ENCODE measurements at places on chromosomes 16 and 17. TPM values are rescaled to one million over a fixed set of nuclear protein-coding genes. Genes with fewer than 3 reads are reported as not detected.
A peak's percentile ranks its signal among the peaks of the same experiment; 100 is the strongest.

DNA sequence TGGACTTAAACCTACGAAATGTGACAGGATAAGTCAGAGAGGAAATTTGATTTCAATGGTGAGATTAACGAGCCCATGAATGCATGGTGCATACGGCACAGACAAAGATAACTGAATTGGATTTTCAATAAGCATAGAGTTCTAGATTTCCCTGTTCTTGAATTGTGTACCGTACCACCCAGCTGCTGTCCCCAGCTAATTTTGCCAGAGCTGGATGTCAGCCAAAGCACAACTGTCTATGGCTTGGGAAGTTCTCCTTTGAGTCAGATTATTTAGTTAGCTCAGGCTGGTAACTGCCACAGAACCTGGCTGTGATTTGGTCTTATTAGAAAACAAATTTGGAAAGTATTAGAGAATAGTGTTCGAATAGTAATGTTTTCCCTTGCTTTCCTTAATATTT lies 143.1 kb downstream of the CDH13 start:
- H3K27ac ChIP-seq: no peak overlapping the region
- H3K27me3 ChIP-seq: no peaks in the 10 kb centered on the region
- H3K36me3 ChIP-seq: no peaks in the 10 kb centered on the region
- no peak for DNase-seq
- no peaks in the 10 kb centered on the region for H3K4me1 ChIP-seq

GRCh38 chr16:48393485-48394354 lies 8.5 kb upstream of the SIAH1 start:
- peak; percentile 46 for DNase-seq
- no peaks in the 10 kb centered on the region for H3K27me3 ChIP-seq
- no peaks in the 10 kb centered on the region for H3K36me3 ChIP-seq
- H3K4me3 ChIP-seq: no peak overlapping the region
- H3K4me1 ChIP-seq: no peaks in the 10 kb centered on the region
- no peak overlapping the region for H3K27ac ChIP-seq

Gene GRB7
- total RNA-seq: 3.3 TPM

Gene ZACN
- total RNA-seq: 0.23 TPM

GRCh38 chr17:41186872-41187271 lies 2.2 kb upstream of the KRTAP4-1 start:
- no peak overlapping the region for H3K27ac ChIP-seq
- H3K4me3 ChIP-seq: no peak overlapping the region
- H3K4me1 ChIP-seq: no peaks in the 10 kb centered on the region
- H3K27me3 ChIP-seq: no peaks in the 10 kb centered on the region
- H3K36me3 ChIP-seq: no peaks in the 10 kb centered on the region
- DNase-seq: no peak

Gene BEAN1
- total RNA-seq: 2.1 TPM

DNA sequence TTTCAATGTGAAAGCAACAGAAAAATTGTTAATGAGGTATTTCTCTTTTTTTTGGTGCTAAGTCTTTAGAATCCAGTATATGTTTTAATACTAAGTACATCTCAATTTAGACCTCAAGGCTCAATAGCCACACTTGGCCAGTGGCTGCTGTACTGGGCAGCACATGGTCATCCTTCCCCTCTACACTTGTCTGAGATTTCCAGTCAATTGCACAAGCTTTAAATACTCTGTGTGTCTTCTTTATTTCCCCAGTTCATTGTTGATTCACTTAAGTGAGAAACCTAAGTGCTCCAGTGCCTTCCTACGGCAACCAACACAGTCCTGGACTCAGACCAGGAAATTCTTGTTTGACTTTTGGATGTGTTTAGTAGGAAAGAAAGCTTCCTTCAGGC lies 62.2 kb downstream of the TNRC6C start:
- H3K27me3 ChIP-seq: no peaks in the 10 kb centered on the region
- no peaks in the 10 kb centered on the region for H3K36me3 ChIP-seq
- H3K4me3 ChIP-seq: no peak overlapping the region
- DNase-seq: no peak
- no peak overlapping the region for H3K27ac ChIP-seq

- peak overlapping the region; percentile 67 for H3K27ac ChIP-seq
- DNase-seq: no peak
- no peaks in the 10 kb centered on the region for H3K27me3 ChIP-seq
- no peaks in the 10 kb centered on the region for H3K36me3 ChIP-seq
- no peak overlapping the region for H3K4me3 ChIP-seq
These were observed 30.9 kb downstream of the CRISPLD2 start for GRCh38 chr16:84850714-84851113.

DNA sequence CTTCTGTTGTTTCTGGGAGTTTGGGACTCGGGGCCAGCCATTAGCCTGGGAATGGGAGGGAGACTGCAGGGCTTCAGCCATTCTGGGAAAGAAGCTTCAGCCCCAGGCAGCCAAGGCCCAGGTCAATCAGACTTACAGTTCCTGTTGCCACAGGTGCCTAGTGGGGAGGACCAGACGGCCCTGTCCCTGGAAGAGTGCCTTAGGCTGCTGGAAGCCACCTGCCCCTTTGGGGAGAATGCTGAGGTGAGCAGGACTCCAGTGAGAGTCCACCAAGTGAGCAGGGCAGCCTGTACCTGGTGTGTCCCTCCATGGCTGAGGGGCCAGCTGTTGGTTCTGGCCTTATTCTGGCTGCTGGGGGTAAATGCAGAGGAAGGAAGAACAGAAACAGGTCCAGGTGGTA lies 8.7 kb downstream of the NFE2L1 start:
- DNase-seq: no peak
- H3K36me3 ChIP-seq: peaks cover 29% of the 10 kb centered on the region
- H3K27ac ChIP-seq: no peak overlapping the region
- no peaks in the 10 kb centered on the region for H3K27me3 ChIP-seq
- no peak overlapping the region for H3K4me3 ChIP-seq

Gene ZFP3
- not detected for total RNA-seq

- H3K4me1 ChIP-seq: peaks cover 16% of the 10 kb centered on the region
- no peaks in the 10 kb centered on the region for H3K27me3 ChIP-seq
- no peaks in the 10 kb centered on the region for H3K36me3 ChIP-seq
- peak; percentile 69 for DNase-seq
- H3K27ac ChIP-seq: no peak overlapping the region
- H3K4me3 ChIP-seq: no peak overlapping the region
These were observed 25.0 kb downstream of the MPRIP start for GRCh38 chr17:17067257-17067656.

Gene FBXO39
- 0.93 TPM for total RNA-seq

Gene ADAD2
- total RNA-seq: not detected

DNA sequence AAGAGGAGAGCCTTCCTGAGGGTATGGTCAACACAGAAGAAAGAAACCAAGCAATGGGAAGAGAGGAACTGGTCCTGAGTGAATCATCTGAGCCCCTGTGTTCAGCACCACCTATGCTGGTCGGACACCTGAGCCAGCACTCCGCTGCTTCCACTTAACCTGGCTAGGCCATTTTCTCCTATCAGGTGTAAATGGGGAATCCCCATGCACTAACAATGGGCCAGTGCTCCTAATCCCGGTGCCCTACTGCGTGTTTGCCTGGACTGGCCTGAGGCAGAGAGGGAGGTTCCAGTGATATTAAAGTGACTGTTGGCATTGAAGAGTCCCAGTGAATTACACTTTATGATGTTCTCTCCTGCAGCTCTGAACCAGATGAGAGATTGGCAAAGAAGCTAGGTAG lies 34.4 kb upstream of the XYLT2 start:
- DNase-seq: no peak
- peaks cover 22% of the 10 kb centered on the region for H3K27me3 ChIP-seq
- H3K4me1 ChIP-seq: no peaks in the 10 kb centered on the region
- no peaks in the 10 kb centered on the region for H3K36me3 ChIP-seq
- H3K27ac ChIP-seq: no peak overlapping the region

- DNase-seq: no peak
- H3K36me3 ChIP-seq: no peaks in the 10 kb centered on the region
- no peaks in the 10 kb centered on the region for H3K4me1 ChIP-seq
- no peak overlapping the region for H3K4me3 ChIP-seq
- H3K27me3 ChIP-seq: no peaks in the 10 kb centered on the region
- H3K27ac ChIP-seq: no peak overlapping the region
These were observed 49.3 kb downstream of the SCNN1B start for GRCh38 chr16:23351360-23351759.

Gene LPCAT2
- 67.1 TPM for total RNA-seq

- no peak overlapping the region for H3K27ac ChIP-seq
- no peaks in the 10 kb centered on the region for H3K36me3 ChIP-seq
- no peak for DNase-seq
These were observed 104.6 kb upstream of the ZFHX3 start for GRCh38 chr16:73152386-73153125.

DNA sequence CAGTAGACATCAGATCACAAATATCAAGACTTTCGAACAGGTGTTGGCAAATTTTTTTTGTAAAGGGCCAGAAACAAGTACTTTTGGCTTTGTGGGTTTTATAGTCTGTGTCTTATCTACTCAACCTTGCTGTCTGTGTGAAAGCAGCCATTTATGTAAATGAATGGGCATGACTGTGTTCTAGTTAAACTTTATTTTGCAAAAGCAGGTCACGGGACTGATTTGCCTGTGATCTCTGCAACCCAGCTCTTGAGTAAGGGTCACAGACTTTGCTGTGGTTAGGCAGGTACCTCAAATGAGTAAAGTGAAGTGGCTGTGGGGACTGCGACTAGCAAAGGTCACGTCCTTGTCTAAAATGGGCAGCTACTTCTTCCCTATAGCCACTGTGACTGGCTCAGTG lies 136.5 kb downstream of the FTO start:
- peaks cover 2% of the 10 kb centered on the region for H3K36me3 ChIP-seq
- DNase-seq: no peak
- no peak overlapping the region for H3K27ac ChIP-seq
- H3K27me3 ChIP-seq: no peaks in the 10 kb centered on the region
- H3K4me1 ChIP-seq: no peaks in the 10 kb centered on the region
